ENCODE measurements at places on chromosomes 7 and 10.

DNA sequence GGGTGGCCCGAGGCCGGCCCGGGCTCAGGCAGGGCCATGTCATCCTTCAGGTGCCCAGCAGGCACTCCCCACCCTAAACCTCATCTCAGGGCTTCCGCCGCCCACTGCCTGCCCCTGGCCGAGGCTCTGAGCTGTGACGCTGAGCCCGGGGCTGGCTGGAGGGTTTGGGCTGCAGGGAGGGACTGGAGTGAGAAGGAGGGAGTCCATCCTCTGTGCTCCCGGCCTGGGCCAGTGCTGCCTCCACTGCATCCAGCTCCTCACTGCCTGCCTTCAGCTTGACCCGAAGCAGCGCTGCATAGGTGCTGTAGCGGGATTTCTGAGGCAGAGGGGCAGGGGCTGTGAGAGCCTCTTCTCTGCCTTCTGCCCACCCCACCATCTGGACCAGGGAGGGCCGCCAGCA lies 7.6 kb downstream of the NFKB2 start:
- DNase-seq, result no peak

DNA sequence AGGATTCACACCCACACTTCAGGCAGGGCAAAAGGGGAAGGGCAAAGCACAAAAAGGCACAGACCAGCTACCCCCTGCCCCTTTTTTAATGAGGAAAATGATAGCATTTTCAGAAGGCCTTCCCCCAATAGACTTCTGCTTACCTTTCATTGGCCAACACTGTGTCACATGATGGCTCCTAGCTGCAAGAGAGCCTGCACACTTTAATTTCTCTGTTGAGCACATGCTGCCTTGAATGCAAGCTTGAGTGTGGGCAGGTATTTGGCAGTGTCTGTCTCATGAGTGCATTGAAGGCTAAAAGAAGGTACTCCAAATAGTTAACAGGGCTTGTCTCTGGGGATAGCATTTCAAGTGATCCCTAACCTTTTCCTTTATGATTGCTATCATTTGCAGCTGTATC lies 175.4 kb upstream of the NFE2L3 start:
- no peak for DNase-seq

- DNase-seq, result peak; percentile 67
These were observed 12.0 kb downstream of the LSM8 start for GRCh38 chr7:118195837-118196474.

DNA sequence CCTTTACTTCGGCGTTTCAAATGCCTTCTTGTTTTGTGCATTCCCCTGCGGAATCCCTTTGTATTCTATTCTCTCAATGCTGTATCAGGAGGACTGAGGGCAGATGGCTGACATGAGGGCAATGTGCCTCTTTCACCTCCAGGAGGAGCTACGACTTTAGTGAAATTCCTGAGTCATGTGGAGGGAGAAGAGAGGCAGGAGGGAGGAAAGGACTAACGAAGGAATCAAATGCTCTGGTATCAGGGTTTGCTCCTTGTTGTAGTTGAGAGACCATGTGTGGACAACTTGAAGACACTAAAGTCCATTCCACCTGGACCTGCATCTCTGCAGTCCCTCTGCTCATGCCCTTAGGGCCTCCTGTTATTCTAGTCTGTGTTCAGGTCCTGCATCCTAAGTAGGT lies 40.2 kb upstream of the PRSS58 start:
- peak; percentile 32 for DNase-seq

GRCh38 chr7:5497295-5498103 lies 73.9 kb upstream of the TNRC18 start:
- peak; percentile 43 for DNase-seq

DNA sequence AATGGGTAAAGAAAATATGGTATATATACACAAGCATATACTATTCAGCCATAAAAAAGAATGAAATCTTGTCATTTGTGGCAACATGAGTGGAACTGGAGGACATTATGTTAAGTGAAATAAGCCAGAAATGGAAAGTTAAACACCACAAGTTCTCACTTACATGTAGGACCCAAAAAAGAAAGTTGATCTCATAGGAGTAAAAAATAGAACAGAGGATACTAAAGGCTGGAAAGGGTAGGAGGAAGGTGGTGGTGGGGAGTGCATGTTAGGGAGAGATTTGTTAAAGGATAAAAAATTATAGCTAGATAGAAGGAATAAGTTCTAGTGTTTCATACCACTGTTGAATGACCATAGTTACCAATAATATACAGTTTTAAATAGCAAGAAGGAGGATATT lies 48.4 kb downstream of the TBC1D12 start:
- DNase-seq, result no peak

GRCh38 chr7:55534916-55535590 lies 37.2 kb downstream of the VOPP1 start:
- DNase-seq, result peak; percentile 69

GRCh38 chr10:118521415-118522117 lies 73.9 kb downstream of the PRLHR start:
- DNase-seq, result peak; percentile 68

GRCh38 chr10:127009366-127009765 lies 104.1 kb downstream of the DOCK1 start:
- DNase-seq, result no peak

GRCh38 chr7:101934618-101935017 lies 117.2 kb downstream of the CUX1 start:
- DNase-seq, result no peak

- no peak for DNase-seq
These were observed 3.4 kb upstream of the PPP1R9A start for GRCh38 chr7:94903971-94904370.

GRCh38 chr7:46210467-46210866 lies 289.4 kb upstream of the IGFBP3 start:
- no peak for DNase-seq
